ENCODE measurements at places on chromosomes 16 and 17.

DNA sequence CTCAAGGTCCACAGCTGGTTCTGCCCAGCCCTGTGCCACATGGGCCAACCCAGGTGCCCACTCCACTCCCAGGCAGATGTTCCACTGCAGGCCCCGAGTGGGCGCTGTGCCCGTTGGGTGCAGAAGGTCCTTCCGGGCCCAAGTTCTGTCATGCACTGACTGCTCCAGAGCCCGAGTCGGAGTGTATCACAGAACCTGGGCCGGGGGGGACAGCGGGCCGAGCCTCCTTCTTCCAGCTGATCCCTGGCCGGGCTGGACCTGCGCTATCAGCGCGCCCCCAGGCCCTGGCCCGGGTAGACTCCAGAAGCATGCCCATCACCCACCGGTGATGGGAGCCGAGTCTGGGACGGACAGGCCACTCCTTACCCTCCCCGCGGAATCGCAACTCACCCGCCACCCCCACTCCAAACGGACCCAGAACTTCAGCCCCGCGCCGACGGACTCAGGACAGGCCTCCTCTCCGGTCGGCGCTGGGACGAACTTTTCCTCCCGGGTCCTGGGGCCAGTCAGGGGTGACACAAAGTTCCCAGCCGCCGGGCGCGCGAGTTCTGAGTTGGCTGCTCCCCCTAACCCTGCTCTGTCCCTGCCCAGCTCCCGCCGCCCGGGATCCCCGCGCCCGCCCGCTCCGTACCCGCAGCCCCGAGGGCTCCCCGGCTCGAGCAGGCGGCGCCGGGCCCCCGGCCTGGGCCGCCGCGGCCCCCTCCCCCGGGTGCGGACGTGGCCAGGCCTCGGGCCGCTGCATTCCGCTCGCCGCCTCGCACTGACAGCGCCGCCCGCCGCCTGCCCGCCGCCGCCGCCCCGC lies at the start of gene COPZ2:
Gene COPZ2, minus strand, starts transcription at position 762 of the 802 bp plus-strand sequence. Its CDS starts 20 bp downstream, at position 742.
- DNase-seq: peak; percentile 59

GRCh38 chr17:74217037-74217730 lies 3.8 kb downstream of the TTYH2 start:
- no peak for DNase-seq

DNA sequence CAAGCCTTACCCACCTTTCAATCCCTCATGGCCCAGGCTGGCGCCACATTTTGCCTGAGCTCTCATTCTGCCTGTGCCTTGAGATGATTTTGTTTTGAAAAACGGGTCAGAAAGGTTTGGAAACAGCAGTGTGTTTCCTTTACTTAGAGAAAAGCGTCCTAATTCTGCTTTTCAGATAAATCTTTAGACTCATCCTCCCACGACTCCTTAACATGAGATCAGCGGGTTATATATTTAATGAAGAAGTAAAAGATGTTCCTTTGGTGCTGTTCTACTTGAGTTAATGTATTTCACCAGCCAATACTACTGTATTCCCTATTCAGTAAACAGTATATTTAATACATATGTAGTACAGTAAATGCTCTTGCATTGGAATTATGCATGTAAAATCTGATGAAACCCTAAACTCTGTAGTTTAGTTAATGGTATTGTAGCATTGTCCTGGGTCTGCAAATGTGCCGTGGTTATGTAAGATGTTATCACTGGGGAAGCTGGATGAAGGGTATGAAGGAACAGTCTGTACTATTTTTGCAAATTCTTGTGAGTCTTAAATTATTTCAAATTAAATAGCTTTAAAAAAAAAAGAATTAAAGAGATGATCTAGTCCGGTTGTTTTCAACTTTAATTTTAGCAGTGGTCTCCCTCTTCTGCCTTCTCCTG lies 199.4 kb upstream of the CACNG5 start:
- no peak for DNase-seq

GRCh38 chr16:1772362-1772907 lies at the start of gene EME2:
EME2 (plus strand) TSS chr16:1772810; CDS start chr16:1773228, 418 bp downstream.
- DNase-seq: no peak

- no peak for DNase-seq
Measured at GRCh38 chr17:39357986-39358385, 43.4 kb downstream of the FBXL20 start.

GRCh38 chr16:27638833-27639560 lies 89.1 kb downstream of the KATNIP start:
- no peak for DNase-seq

DNA sequence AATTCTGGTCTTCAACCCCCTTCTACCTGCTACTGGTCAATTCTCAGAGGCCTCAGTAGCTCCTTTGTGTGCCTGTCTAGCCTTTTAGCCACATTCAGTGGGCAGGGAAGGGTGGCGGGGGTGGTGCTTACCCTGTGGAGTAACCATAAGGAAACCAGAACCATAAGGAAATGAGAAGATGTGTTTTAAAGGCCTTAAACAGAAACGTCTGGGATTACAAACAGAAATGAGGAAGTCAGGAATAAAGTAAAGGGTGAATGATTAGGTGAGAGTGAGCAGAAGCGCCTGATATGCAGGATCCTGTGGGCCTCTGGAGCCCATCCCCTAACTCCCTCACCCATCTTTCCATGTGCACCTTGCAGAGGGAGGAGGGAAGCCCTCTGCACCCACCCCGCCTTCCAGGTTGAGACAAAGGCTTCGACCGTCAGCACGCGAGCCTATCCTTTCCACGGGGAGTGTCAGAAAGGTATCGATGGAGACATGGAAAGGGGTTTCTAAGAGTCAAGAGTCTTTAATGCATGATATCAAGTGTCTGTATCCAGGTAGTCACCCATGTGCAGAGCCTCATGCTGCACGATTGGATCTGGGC lies 20.4 kb downstream of the KIAA0513 start:
- no peak for DNase-seq

GRCh38 chr16:66107661-66108060 lies 258.8 kb upstream of the CDH5 start:
- no peak for DNase-seq

- no peak for DNase-seq
Measured at GRCh38 chr16:35305476-35305875, 1846.1 kb downstream of the TP53TG3F start.

Measured in BE2C (cell line).